DMS53 (cell line): ENCODE measurements at places on chromosomes 1 and 21.

- no peak for DNase-seq
Measured at GRCh38 chr1:198187973-198188588, 31.3 kb downstream of the NEK7 start.

GRCh38 chr21:43771698-43772424 lies 4.2 kb downstream of the CSTB start:
- no peak for DNase-seq

DNA sequence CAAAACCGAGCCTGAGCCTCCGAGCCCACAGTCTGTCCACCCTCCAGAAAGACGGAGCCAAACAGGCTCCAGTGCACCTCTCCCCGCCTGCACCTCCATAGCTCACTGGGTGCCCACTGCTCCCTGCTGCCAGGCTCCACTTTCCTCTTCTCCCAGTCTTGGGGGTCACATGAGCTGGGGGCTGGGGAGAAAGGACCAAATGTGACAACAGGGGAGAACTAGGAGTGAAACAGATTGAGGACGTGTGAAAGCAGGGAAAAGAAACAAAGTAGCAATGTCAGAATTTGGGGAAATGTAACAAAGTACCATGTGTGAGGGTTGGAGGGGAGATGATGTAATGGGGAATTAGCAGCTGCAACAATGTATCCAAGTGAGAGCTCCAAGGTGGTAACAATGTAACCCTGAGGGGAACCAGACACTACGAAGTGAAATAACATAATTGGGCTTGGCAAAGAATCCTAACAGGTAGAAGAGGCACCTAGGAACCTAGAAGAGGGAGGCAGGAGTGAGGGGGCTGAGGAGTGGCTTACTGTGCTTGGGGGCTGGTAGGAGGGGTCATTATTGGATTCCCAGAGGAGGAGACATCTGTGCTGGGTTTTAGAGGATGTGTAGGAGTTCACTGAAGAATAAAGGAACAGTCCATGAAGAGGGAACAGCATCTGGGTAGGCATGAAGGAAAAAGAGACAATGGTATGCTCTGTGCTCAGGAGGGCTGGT lies 12.5 kb downstream of the SDC3 start:
- no peak for DNase-seq

- DNase-seq = no peak
Measured at GRCh38 chr1:41559331-41559730, 74.8 kb upstream of the EDN2 start.

GRCh38 chr1:39212499-39212898 lies 8.0 kb downstream of the MACF1 start:
- DNase-seq = no peak

DNA sequence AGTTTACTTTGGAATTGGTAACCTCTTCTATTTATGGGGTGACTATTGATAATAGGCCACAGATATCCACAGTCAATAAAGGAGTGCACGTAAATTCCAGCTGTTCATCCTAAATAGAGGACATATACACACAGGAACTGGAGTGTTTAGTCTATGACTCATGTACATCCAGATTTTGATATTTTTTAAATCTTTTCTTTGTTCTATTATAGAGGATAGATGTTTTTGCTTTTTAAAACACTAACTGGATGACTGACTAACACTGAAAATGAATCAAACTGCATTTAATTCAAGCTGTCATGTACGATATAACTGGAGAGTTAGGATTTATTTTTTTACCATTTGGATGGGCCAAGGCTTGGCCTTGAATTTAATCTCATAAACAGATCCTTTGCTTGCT lies 45.9 kb downstream of the RGL1 start:
- DNase-seq = peak; percentile 47

- no peak for DNase-seq
Measured at GRCh38 chr1:64882574-64883255, 83.6 kb downstream of the JAK1 start.

GRCh38 chr1:233038581-233038980 lies 88.2 kb downstream of the NTPCR start:
- DNase-seq = no peak

GRCh38 chr1:244865028-244865371 lies 657 bp upstream of the HNRNPU start:
- DNase-seq = peak; percentile 71

GRCh38 chr1:209746451-209747165 lies 9.2 kb upstream of the TRAF3IP3 start:
- peak; percentile 53 for DNase-seq

- peak; percentile 76 for DNase-seq
Measured at GRCh38 chr1:174769961-174770549, 229.7 kb upstream of the CACYBP start.

- DNase-seq = peak; percentile 45
Measured at GRCh38 chr1:8602471-8603219, 214.8 kb downstream of the RERE start.

- no peak for DNase-seq
Measured at GRCh38 chr1:150015651-150016131, 5.2 kb upstream of the OTUD7B start.

DNA sequence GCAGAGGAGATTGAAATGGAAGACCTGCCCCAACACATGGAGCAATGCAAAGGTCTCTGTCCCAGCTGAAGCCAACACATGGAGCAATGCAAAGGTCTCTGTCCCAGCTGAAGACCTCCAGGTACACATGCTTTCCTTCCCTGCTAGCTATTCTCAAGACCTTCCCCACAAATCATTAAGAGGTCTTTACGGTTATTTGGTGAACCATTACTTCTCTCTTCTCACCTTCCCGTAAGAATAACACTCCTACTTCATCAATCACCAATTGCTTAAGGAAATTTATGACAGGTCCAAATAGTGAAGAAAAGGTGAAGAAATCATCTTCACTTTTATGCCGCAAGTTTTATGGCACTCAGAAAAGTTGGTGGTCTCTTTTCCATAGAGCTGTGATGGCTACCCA lies 138.8 kb downstream of the NTPCR start:
- no peak for DNase-seq

DNA sequence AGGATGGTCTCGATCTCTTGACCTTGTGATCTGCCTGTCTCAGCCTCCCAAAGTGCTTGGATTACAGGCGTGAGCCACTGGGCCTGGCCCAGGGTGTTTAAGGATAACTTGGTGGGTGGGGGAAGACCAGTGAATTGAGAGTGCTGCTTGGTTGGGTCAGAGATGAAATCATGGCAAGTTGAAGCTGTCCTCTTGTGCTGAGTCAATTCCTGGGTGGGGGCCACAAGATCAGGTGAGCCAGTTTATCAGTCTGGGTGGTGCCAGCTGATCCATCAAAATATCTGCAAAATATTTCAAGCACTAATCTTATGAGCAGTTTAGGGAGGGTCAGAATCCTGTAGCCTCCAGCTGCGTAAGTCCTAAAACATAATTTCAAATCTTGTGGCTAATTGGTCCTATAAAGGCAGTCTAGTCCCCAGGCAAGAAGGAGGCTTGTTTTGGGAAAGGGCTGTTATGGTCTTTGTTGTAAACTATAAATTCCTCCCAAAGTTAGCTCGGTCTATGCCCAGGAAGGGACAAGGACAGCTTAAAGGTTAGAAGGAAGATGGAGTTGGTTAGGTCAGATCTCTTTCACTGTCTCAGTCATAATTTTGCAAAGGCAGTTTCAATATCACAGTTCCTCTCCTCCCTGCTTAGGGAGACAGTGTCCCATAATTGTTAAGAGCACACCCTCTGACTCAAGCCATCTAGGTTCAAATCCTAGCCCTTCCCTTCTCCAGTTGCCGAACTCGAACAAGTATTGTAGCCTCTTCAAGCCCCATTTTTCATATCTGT lies 66.8 kb upstream of the BACH1 start:
- no peak for DNase-seq

- no peak for DNase-seq
Measured at GRCh38 chr1:237340892-237341291, 298.9 kb downstream of the RYR2 start.

DNA sequence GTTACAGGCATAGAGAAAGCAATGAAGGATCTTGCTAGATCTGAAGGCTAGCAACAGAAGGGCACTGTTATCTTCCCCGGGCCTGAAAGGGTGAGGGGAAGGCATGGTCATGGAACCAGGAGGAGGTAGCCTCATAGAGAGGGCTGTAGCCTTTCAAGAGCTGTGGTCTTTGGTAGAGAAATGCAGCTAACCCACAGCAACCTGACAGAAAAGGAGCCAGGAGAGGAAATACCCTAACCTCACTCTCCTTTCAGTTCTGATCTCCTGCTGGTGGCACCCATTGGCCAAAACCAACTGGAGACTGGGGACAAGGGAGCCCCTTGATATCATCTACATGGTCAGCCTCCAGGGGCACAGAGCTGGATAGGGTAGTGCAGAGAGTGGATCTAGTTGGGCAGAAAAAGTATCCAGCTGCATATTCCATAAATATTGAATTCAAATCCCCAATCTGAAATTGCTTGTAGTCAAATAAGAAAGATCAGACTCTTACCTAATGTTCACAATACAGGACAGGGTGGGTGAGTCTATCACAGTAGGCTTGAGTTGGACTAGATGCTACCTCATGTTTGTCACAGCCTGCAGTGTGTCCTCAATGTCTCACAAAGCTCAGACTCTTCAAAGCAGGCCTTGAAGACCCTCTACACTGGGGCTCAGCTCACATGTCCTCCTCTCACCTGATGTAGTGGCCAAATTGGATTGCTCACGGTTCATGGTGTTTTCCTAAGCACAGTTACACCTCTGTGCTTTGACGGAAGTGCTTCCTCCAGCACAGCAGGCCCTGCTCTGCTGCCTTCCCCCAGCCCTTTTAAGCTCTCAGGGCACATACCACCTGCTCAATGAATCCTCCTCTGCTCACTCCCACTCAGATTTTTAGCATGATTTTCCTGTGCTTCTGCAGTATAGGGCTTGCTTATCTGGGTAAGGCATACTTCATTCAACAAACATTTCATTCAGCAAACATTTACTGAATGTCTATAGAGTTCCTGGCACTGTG lies 74.1 kb upstream of the JUN start:
- DNase-seq = peak; percentile 72

DNA sequence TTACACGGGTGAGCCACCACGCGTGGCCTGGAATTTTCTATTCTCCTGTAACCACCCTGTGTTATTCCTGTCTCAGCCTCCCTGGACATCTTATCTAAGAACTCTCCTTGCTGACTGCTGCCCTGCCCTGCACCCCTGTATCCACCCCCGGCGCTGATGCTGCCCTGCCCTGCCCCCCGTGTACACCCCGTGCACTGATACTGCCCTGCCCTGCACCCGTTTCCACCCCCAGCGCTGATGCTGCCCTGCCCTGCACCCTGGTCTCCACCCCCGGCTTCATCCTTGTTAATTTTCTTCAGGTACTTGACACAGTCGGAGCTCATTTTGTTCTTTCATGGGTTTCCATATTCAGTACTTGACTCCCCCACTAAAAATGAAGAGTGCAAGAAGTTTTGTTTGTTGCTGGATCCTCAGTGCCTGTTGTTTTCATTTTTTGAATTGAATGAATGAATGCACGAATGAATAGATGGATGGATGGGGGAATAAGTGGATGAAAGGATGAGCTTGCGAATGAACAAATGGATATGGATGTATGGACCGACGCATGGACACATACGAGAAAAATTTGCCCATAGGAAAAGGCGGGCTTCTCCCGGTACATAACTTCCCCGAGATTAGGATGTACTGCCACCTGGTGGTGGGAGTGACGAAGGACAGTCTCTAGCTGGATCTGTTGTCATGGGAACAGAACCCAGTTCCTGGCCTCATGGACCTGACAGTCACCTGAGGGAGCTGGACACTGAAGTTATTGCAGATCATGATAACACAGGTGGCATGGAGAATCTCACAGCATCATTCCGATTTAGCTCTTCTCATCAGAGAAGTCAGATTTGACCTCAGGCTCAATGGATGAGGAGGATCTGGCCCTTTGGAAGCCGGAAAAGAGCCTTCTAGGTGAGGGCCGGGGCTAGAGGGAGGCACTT lies 14.9 kb downstream of the AADACL4 start:
- DNase-seq = peak; percentile 88

GRCh38 chr1:192668409-192668983 lies 32.5 kb downstream of the RGS13 start:
- peak; percentile 61 for DNase-seq

DNA sequence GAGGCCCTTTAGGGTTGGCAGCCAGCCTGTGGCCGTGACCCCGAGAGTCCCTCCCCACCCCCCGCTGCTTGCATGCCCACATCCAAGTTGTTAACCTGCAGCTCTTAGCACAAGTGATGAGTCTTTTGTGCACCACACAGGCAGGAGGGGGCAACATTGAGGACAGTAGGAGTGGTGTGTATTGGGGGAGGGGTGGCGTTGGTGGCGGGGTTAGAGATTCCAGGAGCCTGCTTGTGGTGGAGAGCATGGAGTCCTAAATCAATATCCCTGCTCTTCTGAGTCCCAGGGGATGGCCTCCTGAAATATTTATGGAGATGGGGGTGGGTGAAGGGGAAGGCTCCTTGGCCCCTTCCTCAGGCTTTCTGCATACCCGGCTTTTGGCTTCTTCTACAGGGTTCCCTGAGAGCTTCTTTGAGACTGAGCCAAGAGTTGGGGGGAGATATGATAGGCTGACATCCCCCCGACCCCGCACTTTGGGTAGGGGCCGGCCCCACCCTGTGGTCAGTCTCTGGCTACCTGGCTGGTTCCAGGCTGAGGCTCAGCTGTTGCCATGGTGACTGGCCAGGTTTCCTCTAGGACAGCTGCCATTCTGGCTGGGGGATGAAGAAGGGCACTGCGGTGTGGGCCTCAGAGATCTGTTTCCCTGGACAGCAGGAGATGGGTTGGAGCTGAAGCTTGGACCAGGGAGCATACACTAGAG lies 5.0 kb downstream of the CHRNB2 start:
- peak; percentile 29 for DNase-seq

GRCh38 chr1:59408608-59409240 lies 111.8 kb downstream of the FGGY start:
- DNase-seq = no peak

DNA sequence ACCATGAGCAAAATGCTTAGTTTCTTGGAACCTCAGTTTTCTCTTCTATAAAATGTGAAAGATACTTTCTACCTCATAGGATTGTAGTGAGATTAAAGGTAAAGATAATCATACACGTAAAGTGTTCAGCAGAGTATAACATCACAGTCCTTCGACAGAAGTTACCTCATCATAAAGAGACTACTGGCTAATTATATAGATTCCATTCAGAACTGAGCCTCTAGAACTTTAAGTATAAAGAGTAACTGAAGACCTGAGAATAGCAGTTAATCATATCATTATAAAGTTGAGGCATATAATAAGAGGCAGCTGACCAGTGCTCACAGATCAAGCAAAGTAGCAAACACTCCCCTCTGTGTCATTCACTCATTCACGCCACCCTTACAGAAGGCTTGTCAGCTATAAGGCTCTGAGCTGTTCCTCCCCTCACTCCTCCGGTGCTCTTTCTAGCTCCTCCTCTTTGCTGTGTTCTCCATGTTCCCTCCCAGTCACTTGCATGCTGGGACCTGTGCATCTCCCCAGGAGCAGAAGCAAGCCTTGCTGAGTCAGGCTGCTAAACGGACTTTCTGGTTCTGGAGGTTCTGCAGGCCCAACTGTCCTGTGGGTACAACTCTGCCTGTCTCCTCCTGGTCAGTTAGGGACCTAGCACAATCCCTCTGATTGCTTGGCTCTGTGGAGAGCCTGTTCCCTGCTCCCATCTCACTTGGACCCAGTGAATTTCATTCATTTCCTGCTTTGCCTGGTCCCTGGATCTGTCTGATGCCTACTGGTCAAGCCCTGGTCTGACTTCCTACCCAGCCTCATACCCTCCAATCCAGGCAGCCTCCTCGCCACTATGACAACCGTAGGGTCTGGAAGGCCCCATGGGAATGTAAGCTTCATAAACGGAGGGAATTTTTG lies 28.3 kb upstream of the LY9 start:
- peak; percentile 33 for DNase-seq

GRCh38 chr1:71191520-71191919 lies 110.7 kb upstream of the ZRANB2 start:
- no peak for DNase-seq

- DNase-seq = no peak
Measured at GRCh38 chr1:205444300-205444930, 11.4 kb downstream of the BLACAT1 start.

- DNase-seq = no peak
Measured at GRCh38 chr21:45940091-45940490, 41.5 kb upstream of the COL6A1 start.
